ENCODE measurements at places on chromosomes 4 and X. TPM values are rescaled to one million over a fixed set of nuclear protein-coding genes. Genes with fewer than 3 reads are reported as not detected.

DNA sequence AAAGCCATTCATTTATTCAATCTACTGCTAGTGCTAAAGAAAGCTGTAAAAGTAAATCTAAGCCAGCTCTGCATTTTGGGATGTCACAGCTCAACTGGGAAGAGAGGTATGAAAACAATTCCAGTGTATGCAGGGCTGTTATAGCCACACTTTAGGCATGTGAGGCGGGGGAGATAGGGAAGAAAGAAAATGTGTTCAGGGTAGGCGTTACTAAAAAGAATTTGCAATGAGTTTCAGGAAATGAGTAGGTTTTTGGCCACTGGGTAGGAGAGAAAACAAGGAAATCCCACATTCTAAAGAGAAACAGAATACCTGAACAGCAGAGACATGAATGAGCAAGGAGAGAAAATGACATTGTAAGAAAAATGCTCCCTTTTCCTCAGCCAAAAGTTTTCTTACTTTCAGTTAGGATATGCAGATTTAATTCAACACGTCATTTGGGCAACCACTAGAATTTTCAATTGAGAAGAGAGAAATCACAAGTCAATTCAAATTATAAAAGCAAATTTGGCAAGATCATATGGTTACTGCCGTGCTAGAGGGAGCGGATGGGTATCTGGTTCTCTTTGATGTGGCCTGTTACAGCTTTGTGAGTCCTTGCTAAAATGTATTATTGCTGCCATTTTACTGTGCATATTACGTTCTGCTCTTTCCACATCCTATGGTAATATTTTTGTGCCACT, 226.3 kb downstream of the KCNIP4 start:
- no peak for DNase-seq

- DNase-seq, result no peak
Measured at GRCh38 chr4:187289371-187289770, 565.7 kb upstream of the FAT1 start.

GRCh38 chr4:139789096-139789654, 123.6 kb downstream of the MGST2 start:
- no peak for DNase-seq

DNA sequence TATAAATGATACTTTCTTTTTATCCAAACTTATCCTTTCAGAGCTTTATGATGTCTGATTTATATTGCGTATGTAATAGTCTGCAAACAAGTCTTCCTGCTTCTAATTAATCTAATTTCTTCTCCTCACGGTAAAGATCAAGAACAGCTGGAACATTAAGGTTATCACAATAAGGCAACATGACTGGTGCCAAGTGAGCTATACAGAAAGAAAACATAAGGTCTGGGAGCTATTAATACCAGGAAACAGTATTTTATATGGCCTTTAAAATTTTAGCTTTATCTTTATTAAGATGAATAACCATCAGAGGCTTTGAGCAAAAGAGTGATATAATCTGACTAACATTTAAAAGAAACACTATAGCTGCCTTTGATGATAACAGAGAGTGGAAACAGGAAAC, 28.7 kb upstream of the CABS1 start:
- DNase-seq, result no peak

- DNase-seq, result no peak
Measured at GRCh38 chrX:111009256-111009655, 86.7 kb upstream of the PAK3 start.

GRCh38 chrX:38799995-38800580, 1.2 kb upstream of the MID1IP1 start:
- DNase-seq, result no peak

DNA sequence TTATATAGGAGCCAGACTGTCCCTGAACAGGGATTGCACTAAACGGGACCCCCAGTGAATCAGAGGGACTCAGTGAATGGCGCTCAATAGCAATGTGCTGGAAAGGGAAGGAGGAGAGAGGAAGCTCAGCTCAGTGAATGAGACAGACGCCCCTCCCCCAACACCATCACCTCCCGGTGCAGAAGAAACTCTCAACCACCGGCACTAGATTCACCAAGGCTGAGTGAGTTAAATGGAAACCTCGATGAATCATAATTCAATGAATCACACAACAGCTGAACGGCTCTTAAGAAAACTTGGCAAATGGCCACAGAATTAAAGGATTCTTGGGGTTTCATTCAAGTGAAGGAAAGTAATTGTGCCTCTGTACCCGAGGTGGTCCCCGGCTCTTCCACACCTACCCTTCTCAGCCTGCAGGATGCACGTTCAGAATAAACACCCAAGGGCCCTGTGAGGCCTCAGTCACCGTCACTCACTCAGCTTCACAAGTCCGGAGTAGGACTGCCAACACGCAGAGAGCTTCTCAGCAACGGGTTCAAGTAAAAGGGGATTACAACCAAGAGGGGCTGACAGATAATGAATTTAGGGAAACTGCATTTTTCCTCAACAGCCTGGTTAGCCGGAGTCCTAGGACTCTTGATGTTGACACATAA, 29.3 kb downstream of the CRMP1 start:
- no peak for DNase-seq

DNA sequence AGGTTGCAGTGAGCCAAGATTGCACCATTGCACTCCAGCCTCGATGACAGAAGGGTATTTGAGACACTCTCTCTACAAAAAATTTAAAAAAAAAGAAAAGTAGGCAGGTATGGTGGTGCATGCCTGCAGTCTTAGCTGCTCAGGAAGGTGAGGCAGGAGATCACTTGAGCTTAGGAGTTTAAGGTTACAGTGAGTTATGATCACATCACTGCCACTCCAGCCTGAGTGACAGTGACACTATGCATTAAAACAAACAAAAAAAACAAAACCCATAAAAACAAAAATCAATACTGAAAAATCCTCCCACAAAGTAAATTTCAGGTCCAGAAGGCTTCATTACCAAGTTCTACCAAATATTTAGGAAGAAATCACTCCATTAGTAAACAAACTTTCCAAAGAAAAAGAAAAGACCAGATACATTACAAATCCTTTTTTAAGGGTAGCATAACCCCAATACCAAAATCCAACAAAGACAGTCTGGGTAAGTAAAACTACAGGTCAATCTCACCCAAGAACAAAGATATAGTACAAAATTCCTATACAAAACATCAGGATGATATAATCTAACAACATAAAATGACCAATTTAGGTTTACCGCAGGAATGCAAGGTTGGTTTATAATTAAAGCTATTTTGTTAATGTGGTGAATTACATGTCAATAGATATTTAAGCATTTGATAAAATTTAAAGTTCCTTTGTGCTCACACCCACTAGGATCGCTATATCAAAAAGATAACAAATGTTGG, 11.7 kb downstream of the NELFA start:
- no peak for DNase-seq

DNA sequence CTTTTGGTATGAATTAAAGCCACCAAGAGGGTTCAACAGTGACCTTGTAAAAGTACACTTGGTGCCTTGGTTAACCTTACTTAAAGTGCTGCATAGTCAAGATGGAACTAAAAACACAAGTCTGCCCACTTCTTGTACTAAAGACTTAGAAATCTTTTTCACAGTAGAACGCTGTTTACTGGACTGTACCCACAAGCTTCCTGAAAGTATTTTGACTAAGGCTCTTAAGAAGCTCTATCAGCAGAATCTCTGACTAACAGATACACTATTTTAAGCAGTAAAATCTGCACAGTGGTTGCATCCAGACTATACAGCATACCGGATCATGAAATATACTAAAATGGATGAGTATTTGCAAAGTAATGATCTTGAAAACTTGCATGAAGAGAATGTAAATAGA, 7.2 kb downstream of the RAB28 start:
- DNase-seq, result no peak

RAB39B gene
- total RNA-seq, result 0.84 TPM

CCDC110 gene
- 0.20 TPM for total RNA-seq
